Stimulated activated CD8-positive, alpha-beta memory T cell treated with anti-CD3 and anti-CD28 coated beads, Interleukin-4, amount 100 ng/mL, for 1 hour (primary cell): ENCODE measurements at places on chromosomes 6 and 20.

DNA sequence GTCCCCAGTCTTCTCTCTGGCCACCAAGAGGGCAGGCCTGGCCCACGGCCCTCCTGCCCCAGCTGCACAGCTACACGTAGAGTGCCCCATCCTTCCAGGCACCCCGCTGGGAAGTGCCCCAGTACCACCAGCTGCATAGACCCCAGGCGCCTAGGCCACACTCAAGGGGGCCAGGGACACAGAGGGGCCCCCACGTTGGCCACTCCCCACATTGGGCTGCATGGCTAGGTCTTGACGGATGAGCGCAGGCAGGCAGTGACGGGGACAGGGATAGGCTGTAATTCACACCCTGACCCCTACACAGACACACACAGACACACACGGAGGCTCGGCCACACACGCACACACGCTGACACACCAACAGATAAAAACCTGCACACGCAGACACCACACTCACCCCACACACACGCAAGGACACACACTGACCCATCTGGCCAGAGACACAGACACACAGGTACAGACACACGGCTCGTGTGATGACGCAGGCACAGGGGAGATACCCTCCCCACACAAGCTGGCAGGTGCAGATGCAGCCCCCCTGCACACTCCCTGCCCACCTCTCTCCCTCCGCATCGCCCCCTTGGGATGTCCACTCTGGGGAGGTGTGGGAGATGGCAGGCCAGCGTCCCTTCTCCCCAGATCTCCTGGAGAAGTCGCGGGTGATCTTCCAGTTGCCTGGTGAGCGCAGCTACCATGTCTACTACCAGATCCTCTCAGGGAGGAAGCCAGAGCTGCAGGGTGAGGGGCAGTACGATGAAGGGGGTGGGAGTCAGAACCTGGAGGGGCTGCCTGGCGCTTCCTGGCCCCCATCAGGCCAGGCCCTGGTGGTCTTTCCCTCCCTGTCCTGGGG is 30.0 kb downstream of the MYH7B start:
- DNase-seq = no peak

DNA sequence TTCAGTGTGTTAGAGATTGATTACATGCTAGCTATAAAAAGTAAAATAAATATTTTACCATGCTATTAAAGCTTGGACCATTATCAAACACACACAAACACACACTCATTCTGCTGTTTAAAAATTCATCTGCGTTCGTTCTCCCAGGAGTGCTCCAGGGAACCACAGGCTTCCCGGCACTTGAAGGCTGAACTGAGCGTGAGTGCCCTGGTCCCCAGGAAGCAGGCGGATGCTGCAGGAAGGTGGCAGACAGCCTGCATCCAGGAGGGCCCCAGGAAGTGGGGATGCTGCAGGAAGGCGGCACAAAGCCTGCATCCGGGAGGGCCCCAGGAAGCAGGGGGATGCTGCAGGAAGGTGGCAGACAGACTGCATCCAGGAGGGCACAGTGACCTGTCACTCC is 147.2 kb upstream of the SNX9 start:
- no peak for DNase-seq

- DNase-seq = no peak
Measured at GRCh38 chr6:169827290-169827717, 75.9 kb downstream of the ERMARD start.

GRCh38 chr6:142929751-142930358 is 15.1 kb downstream of the HIVEP2 start:
- no peak for DNase-seq

- no peak for DNase-seq
Measured at GRCh38 chr20:17995967-17996819, 27.4 kb downstream of the MGME1 start.
